ENCODE measurements at places on chromosomes 3 and 15.

DNA sequence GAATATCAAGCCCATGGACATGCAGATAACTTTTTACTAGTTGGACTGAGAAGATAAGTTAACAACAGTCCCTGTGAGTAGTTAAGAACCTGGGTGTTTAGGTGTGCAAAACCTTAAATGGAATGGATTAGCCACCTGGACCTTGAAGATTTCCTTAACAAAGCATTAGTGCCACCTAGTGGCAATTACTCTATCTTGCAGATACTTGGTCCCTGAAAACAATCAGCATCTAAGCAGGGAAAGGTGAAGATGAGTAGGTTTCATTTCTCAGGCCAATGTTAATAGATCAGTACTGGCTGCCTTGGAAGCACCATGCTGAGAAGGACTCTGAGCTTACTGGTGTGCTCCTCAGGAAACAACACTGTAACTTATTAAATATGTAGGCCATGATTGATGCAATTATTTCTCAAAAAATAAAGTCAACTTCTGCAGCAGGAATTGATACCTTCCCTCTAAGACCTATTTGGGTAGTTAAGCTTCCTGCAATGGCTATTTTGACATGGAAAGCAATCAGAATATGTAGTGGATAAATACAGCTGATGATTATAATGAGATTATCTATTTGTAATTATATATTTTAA, 329.4 kb downstream of the TBC1D5 start:
- DNase-seq = no peak

- DNase-seq = no peak
Observed at GRCh38 chr3:54622678-54623077, 305.2 kb downstream of the LRTM1 start.

DNA sequence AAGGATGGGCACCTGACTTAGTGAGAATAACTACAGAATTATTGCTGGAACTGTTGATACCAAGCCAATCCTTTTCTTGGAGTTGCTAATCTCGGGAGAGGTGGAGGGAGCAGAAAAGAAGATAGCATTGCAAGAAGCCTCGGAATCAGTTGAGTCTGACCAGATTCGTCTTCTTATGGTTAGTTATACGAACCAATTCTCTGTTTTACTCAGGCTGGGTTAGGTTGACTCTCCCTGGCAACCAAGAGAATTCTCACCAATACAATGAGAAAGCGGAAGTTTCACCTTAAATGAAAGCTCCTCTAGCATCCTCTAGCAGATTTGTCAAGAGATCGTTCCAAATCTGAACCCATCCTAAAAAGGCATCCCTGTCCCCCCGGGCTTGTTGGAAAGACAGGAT, 43.5 kb upstream of the UBE2E1 start:
- no peak for DNase-seq

DNA sequence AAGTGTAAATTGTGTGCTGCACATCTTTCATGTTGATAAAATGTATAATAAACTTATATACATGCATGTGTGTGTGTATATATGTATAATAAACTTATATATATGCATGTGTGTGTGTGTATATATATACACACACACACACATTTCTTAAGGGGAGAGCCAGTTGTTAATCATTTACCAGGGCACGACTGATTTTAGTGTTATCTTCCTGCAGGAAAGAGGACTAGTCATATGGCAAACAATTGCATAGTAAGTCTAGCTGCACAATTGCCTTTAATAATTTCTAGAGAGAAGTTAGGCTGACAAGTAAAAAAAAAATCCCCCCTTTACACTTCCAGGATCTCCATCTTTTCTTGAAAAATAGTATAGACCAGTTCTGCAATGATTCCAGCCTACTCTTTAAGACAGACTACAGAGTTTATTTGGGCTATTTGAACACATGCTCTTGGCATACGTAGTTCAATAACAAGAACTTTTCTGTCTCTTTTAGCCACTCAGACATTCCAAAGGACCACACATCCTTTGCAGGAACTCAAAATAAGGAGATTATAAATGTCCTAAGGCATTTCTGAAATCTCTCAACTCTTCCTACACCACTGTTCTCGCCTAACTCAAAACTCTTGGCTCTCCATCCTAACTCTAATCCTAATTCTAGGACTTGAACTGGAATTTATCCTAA, 163.6 kb upstream of the SETMAR start:
- no peak for DNase-seq

DNA sequence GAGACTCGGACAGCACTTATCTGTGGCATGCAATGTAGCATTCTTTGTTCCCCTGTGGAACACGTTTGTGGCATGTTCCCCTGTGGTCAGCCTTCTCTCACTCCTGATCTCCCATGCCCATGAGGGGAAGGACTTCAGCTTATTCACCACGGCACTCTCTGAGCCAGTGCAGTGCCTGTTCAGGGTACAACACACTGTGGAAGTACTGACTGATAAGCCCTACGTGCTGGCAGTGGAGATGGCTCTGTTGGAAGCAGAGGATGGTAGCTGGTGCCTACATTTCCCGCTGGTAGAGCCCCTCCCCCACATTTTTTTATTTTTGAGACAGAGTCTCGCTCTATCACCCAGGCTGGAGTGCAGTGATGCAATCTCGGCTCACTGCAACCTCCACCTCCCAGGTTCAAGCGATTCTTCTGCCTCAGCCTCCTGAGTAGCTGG, 43.5 kb upstream of the ETV5 start:
- DNase-seq = no peak

DNA sequence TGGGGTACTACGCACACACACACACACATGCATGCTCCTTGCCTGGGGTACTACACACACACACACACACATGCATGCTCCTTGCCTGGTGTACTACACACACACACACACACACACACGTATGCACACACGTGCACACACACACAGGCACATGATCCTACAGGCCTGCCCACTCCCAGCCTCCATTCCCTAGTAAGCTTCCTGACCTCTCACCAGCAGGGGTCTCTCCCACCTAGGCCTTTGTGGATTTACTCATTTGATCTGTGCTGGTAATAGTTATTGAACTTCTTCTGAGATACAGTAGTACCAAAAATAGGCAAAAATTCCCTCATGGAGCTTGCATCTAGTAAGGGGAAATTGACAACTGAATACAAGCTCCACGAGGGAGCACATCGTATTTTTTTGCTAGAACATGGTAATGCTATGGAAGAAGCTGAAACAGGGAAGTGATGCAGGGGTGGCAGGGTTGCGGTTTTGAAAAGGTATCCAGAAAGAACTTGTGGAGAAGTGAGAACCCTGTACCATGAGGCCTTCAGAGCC, 19.1 kb downstream of the TTC21A start:
- DNase-seq = no peak

DNA sequence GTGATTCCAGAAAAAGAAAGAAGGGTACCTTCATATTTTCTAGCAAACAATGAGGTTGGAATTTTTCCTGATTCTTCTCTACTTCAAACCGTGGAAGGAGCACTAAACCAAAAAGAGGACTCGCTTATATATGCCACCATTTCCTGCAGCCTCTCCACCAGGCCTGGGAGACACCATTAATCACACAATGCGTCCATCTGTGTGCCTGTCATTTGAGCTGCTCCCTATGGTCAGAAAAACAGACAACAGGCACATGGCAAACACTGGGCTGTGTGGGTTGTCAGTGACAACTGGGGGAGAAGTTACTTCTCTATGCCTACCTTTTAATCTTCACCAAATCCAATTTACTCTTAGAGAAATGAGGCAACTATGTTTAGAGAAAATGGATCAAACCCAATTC, 71.9 kb downstream of the NR2F2 start:
- no peak for DNase-seq

GRCh38 chr15:65642594-65642993, 20.9 kb downstream of the SLC24A1 start:
- DNase-seq = no peak

GRCh38 chr3:27639271-27639670, 82.9 kb downstream of the EOMES start:
- DNase-seq = no peak

DNA sequence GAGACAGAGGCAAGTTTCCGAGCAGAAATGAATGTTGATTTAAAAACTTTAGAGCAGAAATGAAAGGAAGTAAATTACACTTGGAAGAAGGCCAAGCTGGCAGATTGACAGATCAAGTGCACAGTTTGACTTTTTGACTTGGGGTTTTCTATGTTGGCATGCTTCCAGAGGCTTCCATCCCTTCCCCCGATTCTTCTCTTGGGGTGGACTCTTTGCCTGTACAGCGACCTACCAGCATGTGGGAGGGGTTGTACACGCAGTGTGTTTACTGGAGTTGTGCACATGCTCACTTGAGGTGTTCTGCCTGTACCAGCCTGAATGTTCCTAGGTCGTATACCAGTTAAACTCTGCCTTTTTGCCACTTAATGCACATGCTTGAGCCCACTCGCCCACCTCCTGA, 701.5 kb upstream of the GBE1 start:
- DNase-seq = no peak

DNA sequence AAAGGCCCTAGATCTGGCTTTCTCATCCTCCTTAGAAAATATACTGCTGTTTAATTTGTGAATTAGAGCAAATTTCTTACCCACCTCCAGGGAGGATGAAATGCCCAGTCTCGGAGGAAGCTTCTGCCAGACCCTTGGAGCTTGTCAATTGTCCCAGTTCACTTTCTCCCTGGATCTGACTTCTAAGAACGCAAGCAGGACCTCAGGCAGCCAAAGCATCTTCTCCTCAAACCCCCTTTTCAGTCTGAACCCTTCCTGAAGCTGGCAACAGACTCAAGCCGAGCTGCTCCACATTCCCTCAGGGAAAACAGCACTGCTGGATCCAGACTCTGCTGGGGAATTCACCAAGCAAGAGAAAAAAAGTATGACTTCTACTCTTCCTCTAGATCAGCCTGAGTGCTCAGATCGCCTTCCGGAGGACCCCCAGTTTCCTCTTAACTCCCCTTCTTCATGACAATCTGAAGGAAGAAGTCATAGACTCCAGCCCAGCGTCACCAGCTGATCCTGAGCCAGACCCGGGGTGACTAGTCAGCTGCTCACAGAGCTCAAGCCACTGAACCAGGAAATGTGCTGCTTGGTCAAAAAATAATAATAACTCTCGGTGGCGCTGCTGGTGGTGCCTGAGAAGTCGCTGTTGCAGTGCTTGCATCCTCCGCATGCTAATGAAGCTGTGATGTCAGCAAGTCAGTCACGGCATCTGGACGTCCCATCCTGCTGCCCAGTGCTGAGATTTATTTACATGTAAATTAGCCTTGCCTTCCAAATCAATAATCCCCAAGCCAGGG, at the start of gene PRICKLE2:
Gene PRICKLE2, minus strand, starts transcription at position 641 of the 785 bp plus-strand sequence. CDS start 26,539 bp downstream, outside the sequence.
- DNase-seq = no peak

DNA sequence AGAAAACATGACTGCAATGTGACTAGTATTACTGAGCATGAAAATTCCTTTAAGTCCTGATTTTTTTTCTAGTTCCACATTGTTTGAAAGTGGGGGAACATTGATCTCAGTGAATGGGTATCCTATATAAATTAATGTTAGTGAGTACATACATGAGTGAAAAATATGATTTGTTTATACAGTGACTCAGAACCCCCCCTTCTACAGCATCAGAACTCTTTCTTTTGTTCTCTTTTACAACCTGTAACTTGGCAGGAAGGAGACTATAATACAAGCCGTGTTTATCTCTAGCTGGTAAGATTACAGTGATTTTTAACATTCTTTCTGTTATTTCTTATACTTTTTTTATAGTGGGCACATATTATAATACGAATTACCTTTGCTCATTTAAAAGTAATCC, 384.7 kb downstream of the PDCD6IP start:
- DNase-seq = no peak

DNA sequence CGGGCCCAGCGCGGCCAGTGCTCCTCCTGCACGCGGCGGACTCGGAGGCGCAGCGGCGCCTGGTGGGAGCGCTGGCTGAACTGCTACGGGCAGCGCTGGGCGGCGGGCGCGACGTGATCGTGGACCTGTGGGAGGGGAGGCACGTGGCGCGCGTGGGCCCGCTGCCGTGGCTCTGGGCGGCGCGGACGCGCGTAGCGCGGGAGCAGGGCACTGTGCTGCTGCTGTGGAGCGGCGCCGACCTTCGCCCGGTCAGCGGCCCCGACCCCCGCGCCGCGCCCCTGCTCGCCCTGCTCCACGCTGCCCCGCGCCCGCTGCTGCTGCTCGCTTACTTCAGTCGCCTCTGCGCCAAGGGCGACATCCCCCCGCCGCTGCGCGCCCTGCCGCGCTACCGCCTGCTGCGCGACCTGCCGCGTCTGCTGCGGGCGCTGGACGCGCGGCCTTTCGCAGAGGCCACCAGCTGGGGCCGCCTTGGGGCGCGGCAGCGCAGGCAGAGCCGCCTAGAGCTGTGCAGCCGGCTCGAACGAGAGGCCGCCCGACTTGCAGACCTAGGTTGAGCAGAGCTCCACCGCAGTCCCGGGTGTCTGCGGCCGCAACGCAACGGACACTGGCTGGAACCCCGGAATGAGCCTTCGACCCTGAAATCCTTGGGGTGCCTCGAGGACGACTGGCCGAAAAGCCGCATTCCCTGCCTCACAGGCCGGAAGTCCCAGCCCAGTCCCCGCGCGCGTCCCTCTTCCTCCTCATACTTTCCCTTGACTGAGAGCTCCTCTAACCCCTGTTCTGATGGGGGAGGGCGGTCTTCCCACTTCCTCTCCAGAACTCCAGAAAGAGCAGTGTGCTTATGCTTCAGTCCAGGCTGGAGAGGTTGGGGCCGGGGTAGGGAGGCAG, 1.4 kb upstream of the IL17RC start:
- DNase-seq = no peak

GRCh38 chr3:121916189-121916588, 22.0 kb downstream of the SLC15A2 start:
- no peak for DNase-seq

DNA sequence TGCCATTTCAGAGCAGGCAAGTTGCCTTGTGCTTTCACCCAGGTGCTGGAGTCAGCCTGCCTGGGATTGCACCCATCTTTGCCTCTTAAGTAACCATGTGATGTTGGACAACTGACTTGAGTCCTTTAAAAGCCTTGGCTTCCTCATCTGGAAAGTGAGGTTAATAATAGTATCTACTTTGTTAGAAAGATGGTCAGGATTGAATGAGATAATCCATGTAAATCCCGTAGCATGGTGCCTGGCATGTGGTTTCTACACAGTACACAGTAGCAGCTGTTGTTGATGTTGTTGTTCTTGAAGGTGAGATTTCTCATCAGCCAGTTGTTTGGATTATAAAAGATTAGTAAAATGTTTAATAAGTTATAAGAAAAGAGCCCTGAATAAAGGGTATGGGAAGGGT, 48.8 kb downstream of the PSMD6 start:
- no peak for DNase-seq

DNA sequence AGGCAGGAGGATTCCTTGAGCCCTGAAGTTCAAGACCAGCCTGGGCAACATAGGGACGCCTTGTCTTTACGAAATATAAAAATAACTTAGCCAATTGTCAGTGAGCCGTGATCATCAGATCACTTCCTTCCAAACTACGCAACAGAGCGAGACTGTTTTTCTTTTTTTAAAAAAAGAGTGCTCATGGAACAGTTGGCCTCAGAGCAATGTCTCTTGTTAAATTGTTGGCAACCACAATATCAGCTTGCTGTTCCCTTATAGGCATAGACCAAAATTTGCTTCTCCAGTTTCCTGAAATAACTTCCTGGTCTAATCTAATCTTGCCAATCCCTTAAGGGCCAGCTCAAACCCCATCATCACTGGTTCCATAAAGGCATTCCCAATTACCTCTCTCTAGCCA, 93.3 kb upstream of the SLC4A7 start:
- DNase-seq = no peak

Data from stimulated activated CD4-positive, alpha-beta T cell treated with anti-CD3 and anti-CD28 coated beads, Interleukin-1b, Interleukin-23, amount 100 ng/mL, for 24 hours (primary cell).